CD4-positive, alpha-beta T cell treated with Interleukin-1 beta for 1 hour (primary cell): ENCODE measurements at places on chromosomes 5 and 9.

GRCh38 chr5:97986069-97986468, 787.4 kb upstream of the RGMB start:
- no peak for DNase-seq

DNA sequence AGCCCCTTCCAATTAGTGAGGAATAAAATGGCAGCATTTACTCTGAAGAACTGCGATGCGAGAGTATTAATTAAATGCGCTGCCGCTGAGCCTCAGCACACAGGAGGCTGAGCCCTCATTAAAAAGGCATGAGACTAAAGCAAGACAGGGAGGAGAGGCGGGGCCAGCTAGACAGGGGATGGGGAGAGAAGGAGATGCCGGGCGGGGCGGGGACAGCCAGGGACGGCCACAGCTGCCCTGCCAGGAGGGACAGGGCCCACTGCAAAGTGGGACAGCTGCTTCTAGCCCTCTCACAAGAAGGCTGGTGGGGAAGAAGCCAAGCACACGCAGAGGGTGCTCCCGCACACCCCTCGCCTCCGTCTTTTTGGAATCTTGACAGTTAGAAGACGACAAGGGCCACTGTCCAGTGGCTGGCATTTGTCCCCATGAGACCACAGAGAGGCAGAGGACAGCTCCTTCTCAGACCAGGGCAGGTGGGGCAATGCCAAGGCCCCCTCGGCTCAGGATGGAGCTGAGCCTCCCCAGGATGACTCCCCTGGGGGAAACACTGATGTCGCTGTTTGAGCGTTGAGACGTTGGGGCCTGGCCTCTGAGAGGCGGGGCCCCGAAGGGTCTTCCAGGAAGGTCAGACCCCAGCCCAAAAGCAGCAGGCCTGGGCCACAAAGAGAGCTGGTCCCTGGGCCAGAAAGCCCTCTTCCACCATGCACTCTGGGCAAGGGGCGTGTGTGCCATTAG, 26.9 kb downstream of the ADAMTS2 start:
- no peak for DNase-seq

GRCh38 chr9:93683331-93684134, 107.1 kb downstream of the PHF2 start:
- no peak for DNase-seq

GRCh38 chr9:104247899-104248460, 153.9 kb downstream of the SMC2 start:
- no peak for DNase-seq

DNA sequence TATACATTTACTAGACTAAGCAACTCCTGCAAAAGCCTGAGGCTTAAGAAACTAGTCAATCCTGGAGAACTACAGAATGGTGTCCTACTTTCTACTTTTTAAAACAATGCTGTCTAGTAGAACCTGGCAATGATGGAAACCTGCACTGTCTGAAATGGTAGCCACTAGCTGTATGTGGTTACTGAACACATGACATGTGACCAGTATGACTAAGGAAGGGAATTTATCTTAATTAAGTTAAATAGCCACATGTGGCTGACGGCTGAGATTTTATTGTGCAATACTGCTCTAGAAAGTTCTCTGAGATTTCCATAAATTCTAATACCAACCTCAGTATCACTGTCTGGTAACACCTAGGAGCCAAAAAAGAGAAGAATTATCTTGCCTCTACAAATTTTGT, 44.9 kb upstream of the RAPGEF6 start:
- no peak for DNase-seq

GRCh38 chr9:107737987-107738743, 248.6 kb upstream of the KLF4 start:
- DNase-seq: no peak
